Stimulated activated CD4-positive, alpha-beta T cell treated with anti-CD3 and anti-CD28 coated beads, Interleukin-15, amount 100 ng/mL, for 1 hour (primary cell): ENCODE measurements at places on chromosomes 3 and 15.

DNA sequence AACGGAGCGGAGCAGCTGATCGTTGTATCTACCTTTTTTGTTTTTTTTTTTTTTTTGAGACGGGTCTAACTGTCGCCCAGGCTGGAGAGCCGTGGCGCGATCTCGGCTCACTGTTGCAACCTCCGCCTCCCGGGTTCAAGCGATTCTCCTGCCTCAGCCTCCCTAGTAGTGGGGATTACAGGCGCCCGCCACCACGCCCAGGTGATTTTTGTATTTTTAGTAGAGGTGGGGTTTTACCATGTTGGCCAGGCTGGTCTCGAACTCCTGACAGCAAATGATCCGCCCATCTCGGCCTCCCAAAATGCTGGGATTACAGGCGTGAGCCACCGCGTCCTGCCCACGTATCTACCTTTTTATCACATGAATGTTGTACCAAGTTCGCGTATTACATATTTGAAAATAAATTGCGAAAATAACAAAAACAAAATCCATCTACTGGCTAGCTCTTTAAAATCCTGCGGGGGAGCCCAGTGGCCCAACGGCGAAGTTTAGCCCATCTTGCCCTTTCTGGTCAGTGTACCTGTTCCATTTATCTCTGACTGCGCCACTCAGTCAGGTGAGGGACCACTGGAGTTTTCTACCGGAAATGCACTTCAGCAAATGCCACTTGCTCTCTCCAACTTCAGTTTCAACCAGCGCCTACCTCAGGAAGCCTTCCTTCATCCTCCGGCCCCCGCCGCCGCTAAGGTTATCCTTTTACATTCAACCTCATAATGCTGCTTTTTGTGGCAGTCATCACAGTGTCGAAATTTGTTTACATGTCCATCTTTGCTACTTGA is 1.2 kb upstream of the EIF3J start:
- no peak for DNase-seq

DNA sequence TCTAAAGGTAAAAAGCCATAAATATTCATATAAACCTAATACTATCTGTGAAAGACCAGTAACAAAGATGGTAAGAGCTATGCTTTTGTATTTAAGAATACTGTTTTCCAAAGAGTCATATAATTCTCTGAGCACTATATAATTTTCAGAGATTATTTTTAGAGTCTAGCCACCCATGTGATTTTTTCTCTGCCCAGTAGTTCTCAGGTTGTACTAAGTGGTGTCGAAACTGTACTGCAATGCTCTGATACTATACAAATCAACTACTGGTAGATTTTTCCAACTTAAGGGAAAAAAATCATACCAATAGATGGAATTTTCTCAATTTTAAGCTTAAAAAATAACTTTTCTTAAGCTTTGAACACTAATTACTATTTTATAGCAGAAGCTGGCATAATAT is 104.8 kb downstream of the MYO5A start:
- no peak for DNase-seq

DNA sequence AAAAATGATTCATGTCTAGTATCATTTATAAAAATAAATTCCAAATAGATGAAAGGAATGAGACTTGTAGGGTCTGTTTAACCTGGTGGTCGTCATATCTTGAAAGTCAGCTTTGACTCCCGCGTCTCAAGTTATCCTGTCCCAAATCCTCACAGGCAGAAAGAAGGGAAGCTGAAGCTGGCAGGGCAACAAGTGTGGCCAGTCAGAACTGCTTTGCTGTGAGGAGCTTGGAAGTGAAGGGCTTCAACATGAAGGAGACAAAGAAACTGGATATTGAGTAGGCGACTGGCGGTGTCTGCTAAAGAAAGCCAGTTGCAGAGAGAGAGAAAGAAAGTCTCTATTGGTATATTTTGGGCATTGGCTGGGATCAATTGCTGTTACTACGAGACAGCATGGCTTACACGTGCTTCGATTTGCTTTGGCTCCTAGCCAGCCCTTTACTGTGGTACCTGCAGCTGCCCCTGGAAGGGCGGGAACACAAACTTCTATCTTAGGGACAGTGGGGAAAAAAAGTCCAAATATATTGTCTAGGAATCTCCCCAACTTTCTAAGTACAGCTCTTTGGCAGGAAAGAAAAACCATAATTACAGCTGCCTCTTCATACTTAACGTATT is 107.2 kb downstream of the CHST2 start:
- DNase-seq: no peak

- no peak for DNase-seq
These were observed 352.0 kb downstream of the ZBTB20 start for GRCh38 chr3:114794894-114795630.

DNA sequence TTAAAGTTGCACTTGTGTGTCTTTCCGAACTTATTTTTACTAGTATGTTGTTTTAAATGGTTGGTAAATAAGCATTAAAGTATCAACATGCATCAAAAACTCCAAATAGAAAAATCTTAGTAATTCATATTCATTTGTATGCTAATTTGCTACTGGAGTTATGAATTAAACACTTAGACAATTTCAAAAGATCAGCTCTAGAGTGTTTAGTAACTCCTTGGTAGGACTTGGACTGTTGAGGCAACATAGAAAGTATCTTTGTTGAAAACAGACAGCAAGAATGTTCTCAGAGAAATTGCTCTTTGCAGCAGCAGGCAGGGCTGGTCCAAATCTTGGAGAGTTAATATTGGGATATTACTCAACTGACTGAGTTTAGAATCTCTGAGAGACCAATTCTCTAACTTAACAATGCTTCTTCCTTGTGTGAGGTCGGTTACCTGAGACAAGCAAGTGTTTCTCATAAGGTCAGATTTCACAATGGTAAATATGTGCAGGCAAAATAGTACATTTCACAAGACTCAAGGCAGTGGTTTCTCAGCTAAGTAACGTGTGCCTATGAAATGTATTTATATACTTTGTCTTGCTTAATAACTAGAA is 147.8 kb upstream of the IL12A start:
- DNase-seq: no peak

DNA sequence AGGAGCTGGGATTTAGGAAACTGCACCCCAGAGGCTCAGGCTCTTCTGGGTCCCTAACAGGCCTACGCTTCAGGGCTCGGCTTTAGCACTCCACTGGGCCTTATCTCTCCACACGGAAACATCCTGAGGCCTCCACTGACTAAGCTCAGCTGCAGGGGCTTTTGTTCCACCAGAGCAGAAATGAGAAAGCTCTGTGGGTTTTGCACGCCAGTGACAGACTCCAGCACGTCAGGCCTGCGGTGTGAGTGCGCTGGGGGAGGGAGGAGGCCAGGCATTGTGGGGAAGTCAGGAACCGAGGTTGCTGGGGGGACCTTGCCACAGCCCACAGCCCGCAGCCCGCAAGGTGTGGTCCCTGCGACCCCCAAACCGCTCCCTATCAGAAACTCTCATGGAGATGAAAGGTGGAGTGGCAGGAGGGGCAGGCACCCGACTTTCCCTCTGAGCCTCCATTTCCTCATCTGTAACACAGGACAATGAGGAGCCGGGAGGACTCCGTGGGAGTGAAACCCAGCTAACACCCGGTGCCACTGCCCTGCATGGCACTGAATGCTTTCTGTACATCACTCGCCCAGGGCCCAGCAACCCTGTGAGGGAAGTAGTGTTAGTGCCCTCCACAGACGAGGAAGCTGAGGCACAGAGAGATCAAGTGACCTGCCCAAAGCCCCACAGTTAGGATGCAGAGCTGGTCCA is 106.5 kb downstream of the TPRA1 start:
- DNase-seq: no peak

DNA sequence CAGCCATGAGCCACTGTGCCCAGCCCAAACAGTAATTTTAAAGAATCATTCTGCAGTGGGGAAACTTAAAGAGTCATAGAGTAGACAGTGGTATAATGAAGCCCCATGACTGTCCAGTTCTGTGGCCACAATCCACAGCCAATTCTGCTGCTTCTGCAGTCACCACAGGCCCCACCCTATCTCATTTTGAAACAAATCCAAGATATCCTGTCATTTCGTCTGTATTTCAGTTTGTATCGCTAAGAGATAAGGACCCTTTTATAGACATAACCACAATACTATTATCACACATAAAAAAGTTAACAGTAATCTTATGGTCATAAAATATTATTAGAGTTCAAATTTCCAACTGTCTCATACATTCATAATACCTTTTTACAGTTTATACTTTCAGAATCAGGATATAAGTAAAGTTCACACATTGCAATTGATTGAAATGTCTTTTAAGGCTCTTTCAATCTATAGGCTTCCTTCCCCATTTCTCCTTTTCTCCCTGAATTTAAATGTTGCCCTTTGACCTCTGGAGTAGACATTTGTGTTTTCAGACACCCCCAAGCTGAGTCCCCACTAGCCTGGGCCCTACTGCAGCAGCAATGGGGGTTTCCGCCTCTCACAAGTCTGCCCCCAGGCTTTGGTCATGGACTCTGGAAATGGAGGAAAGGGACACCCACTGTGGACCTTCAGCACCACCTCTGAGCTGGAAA is 4.2 kb upstream of the NUP210 start:
- DNase-seq: no peak

- DNase-seq: no peak
These were observed 5.0 kb downstream of the CCNDBP1 start for GRCh38 chr15:43190178-43190577.

DNA sequence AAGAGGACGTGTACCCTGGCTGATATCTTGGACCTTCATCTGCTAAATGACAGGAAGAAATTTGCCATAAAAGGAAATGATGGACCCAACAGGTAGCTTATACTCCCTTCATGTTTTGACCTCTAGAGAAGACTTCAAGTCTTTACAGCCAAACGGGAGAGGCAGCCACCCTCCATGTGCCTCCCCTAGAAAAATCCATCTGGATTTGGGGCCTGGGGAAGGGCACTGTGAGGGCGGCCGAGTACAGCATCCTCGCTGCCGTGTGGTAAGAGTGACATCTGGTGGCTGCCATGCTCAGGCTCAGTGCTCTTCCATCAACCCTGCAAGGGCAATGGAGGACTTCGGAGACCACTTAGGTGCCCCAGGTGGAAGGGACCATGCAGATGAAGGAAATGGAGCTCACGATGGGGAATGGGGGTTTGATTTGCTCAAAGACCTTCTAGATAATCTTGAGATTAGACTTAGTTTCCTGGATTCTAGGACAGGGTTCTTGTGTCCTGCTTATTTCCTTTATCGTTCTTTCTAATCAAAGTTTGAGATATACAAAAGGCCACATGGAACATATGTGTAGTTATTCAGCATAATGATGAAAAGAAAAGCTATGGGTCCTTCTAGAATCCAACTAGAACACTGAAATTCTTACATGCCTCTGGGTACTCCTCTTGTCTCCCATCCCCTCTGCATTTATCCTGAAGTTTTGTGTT is 44.4 kb downstream of the AQP9 start:
- no peak for DNase-seq

- DNase-seq: no peak
These were observed 5.3 kb downstream of the MYO5C start for GRCh38 chr15:52290329-52290728.

DNA sequence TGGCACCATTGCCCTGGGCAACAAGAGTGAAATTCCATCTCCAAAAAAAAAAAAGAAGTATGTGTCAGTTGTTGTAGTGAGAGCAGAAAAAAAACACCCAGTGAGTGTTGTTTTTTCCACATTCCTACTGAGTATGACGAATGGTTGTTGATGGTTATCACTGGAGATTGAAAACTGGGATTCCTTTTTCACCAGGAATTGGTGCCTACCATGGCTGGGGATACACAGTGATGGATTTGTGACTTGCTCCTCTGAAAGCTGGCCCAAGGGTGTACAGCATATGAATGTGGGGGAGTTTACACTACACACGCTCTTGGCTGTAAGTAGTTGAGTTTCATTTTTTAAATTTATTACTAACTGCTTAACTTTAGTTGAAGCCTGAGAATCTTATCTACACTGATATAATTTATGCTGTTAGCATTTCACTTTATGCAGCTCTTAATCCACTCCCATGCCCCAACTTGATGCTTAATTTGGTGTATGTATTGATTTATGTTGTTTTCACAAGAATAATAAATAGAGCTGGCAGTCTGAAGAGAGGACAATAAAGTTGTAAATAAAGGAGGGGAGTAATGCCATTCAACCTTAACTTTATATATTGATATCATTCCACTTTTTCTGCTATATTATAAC is 56.0 kb upstream of the MME start:
- no peak for DNase-seq
